ENCODE measurements at places on chromosomes 11 and 22.

DNA sequence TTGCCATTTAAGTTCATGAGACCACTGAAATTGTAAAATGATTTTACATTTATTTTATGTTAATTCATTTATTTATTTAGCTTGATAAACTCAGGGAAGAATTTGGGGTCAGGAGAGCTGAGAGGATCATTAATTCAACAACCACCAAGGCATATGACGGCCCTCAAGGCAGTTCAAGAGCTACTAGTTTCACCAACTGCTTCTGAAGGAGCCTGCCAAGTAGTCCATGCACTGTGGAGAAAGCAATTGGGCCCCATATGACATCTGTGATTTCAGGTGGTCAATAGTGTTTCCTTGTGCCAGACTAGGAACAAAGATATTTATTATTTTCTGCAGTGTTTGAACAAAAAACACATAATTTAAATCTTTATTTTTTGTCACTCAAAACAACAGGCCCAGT, 236.4 kb downstream of the CASP12 start:
- no peak for DNase-seq

DNA sequence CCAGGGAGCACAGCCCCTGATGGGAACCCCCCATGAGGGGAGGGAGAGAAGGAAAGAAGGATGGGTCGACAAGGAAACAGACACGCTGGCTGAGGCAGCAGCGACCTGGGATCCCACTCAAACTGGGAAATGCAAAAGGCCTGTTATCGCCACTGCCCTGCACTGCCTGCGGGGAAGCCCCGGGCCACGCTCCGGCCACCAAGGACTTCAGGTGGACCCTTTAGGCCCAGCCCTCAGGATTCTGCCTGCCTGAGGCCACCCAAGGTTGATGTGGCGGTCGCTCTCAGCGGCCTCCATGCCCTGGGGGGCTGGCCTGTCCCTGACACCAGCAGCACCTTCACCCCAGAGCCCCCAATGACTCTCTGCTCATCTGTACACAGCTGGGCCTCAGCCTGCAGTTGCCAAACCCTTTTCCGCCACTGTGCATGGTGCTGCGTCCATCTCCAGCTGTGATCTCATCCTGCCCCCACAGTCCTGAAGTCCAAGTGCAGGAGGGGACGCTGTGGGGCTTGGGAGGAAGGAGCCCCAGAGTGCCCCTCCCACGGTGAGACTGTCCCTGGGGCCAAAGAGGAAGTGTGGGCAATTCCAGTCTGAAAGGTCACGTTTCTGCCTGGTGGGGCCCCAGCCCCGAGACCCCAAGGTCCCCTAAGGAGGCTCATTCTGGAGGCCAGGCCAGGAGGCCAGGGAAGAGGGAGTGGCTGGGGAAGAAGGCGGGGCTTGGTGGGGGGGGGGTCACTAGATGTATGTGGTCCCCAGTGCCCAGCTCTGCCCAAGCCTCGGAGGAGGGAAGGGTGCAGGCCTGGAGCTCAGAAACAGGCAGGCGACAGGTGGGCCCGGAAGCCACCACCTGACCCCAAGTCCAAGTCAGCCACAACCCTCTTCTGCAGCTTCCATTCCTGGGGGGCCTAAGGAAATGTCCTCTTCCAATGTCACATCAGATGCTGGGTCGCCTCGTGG, 31.6 kb downstream of the OSBPL5 start:
- no peak for DNase-seq

GRCh38 chr22:16776080-16776479, 49.1 kb downstream of the XKR3 start:
- no peak for DNase-seq

- DNase-seq, result no peak
Measured at GRCh38 chr11:34468209-34468841, 29.6 kb downstream of the CAT start.

All from stimulated activated CD8-positive, alpha-beta memory T cell treated with anti-CD3 and anti-CD28 coated beads, Interleukin-4, amount 100 ng/mL, for 4 hours (primary cell).